ENCODE measurements at places on chromosomes 11 and 22.

DNA sequence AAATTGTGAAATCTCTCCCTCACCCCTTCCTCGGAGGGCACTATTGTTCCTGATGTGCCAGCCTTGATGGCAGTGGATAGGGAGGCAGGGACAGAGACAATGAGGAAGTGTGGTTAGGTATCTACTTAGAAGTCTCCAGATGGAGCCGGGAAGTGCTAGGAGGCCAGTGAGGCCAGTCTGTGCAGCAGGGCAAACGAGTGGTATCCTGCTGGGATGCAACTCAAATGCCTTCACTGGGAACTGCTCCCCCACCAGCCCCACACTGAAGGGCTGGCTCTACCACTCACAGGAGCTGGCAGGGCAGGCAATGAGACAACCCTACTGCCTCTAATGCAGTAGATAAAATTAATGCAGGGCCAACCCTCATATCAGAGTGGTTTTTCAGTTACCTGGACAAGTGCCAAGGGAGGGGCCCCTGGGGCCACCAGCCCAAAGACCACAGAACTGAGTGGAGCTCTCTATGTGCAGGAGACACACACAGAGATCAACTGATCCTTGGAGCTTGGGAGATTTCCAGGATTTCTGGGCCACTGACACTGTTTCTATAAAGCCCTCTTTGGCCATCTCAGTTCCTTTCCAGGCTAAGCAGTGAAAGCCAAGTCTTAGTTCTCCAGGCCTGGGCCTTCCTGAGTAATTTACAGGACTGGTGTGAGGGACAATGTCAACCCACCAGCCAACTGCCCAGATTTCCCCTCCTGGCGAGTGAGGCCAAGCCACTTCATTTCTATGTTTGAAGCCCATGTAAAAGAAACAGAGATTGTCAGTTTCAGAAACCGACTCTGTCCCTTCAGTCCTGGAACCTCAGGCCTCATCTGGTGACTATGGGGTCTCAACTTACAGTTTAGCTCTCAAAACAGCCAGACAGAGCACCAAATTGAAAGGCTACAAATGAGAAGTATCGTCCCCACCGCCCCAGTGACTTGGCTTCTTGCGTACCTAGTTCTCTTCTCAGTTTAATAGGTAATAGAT is 4.1 kb downstream of the MIF start:
- DNase-seq, result no peak

DNA sequence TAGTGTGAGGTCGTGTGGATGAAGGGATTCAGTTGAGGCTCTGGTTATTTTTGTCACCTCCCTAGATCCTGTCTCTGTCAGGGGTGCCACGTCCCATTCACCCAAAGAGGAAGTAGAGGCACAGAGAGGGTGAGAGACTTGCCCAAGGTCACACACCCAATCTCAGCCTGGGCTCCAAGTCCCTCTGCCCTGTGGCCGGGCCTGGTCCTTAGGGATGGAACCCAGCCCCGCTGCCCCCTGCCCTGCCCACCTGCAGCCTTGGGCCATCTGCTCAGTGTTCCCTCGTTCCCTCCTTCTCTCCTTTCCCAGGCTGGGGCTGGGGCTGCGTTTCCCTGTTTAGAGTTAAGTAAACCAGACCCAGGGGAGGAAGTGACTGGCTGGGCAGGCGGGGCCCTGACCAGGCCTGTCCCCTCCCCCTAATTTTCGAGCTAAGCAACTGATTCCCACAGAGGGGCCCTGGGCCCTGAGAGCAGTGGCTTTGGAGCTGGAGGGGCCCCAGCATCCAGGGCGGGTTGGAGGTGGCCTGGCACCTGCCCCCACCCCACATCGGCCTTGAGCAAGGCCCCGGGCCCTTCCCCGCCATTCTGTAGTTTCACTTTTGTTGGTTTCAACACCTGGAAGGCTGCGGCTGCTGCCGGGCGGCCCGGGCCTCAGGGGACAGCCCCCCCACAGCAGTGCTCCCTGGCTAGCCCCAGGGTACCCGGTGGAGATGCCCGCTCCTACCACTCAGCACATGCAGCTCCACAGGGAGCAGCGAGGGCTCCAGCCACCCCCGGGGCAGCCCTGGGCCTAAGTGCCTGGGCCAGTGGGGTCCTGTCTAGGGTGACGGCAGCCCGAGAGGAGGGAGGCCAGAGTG is 1.5 kb downstream of the TCIRG1 start:
- no peak for DNase-seq

GRCh38 chr11:10019906-10020682 is 273.9 kb downstream of the SBF2 start:
- DNase-seq, result no peak

DNA sequence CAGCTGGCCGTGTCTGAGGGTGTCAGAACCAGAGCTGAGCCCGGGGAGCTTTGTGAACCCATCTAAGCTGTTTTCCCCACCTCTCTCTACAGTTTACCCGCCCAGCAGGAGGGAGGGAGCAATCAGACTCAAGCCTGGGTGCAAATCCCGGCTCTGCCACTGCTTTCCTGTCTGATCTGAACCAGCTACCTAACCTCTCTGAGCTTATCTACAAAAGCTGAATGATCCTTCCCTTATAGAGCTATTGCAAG is 252 bp downstream of the APOL2 start:
- DNase-seq, result no peak

DNA sequence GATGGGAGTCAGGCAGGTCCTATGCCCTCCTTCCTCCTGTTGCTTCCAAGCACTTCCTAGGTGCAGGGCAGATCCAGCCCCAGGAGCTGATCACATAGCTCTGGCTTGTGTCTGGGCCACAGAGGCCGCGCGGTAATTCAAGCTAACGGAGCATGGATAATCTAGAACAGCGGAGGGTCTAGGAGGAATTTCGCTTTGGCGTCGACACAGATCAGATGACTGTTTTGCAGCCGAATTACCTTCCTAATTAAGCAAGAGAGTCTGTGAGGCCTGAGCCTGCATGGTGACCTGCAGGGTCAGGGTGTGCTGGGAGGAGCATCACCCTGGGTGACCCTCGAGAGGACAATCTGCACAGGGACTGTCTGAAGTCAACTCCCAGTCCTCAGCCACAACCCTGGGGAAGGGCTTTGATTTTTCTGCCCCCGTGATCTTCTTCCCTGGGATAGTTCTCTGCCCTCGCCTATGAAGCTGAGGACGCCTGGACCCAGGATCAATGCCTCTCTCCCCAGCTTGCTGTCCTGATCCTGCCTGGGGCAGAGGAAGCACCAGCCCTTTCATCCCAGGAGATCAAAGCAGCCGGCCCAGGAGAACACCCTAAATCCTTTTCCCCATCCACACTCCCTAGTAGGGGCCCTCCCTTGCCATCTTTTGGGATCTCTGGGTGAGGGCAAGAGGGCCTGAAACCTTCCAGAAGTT is 11.0 kb downstream of the NECTIN1 start:
- DNase-seq, result no peak

GRCh38 chr22:49938565-49939136 is 20.2 kb downstream of the CRELD2 start:
- no peak for DNase-seq
